ENCODE measurements at places on chromosomes 2 and 18.

DNA sequence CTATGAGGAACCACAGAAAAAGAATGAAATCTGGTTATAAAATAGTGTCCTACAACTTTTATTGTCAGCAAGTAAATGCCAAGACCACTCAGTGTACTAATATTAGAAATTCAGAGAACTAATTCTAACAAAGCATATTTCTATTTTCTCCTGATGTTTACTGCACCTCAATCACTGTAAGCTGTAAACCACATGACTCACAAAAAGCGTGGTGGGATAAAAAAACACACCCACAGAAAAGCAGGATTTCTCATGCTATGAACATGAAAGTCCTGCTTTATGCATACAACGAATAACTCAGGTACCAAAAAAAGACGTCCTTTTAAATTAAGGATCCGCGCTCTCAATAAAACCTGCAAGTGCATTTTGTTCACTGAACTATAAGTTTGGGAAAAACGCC is 797 bp downstream of the TXNL4A start:
- DNase-seq, result no peak

DNA sequence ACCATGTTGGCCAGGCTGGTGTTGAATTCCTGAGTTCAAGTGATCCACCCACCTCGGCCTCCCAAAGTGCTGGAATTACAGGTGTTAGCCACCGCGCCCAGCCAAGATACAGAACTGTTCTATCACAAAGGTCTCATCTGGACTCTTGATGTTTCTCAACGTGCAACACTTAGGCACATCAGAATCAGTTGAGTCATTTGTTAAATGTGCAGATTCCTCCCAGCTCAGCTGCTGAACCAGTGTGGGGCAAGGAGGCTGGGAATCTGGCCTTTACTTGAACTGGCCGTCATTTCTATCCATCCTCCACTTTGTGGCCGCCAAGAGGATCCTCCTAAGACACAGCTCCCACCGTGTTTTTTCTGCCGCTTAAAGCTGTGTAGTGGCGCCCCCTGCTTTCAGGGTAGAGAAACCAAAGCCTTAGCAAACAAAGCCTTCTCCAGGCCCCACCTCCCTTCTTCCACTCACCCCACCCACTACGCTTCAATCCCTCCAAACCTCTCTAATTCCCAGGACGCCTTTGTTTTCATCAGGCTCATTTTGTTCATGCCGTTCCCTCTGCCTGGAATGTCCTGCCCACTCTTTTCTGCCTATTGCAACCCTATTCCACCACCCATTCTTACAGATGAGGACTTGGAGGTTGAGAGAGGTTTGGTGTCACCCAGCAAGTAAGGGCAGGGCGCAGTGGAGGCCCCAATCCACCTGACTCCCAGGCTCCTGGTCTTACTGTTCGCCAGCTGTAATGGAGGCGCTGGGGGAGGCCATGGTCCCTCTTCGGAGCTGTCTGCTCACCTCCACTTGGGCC is 776 bp upstream of the SPEG start:
- peak; percentile 16 for DNase-seq

GRCh38 chr2:140085674-140086073 is 1305.5 kb upstream of the NXPH2 start:
- no peak for DNase-seq

DNA sequence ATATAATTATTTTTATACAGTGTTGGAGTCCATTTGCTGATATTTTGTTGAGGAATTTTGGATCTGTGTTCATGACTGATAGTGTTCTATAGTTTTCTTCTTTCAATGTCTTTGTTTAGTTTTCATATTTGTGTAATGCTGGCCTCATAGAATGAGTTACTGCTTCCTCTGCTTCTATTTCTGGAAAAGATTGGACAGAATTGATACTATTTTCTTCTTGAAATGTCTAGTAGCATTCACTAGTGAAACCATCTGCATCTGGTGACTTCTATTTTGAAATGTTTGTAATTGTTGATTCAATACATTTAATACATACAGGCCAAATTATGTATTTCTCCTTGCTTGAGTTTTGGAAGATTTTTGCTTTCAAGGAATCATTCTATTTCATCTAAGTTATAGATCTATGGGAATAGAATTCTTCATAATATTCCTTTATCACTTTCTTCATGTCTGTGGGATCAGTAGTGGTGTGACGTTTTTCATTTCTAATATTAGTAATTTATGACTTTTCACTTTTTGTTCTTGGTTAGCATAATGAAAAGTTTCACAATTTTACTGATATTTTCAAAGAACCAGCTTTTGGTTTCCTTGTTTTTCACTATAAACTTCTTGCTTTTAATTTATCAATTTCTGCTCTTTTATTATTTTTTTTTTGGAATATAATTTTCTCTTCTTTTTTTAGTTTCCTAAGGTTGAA is 509.9 kb upstream of the VRK2 start:
- DNase-seq, result no peak

GRCh38 chr2:148932536-148932935 is 57.5 kb downstream of the KIF5C start:
- DNase-seq, result no peak
